Muscle of arm (tissue), 14 donors: ENCODE measurements at places on chromosomes 2 and 18.

GRCh38 chr18:23838233-23838632 is 149.0 kb downstream of the LAMA3 start:
- DNase-seq = no peak

- DNase-seq = no peak
These were observed 10.2 kb downstream of the FECH start for GRCh38 chr18:57576316-57576715.

- no peak for DNase-seq
These were observed 126.8 kb downstream of the ATP9B start for GRCh38 chr18:79195716-79196683.

GRCh38 chr2:217713395-217714286 is 289.2 kb downstream of the TNS1 start:
- DNase-seq = peak; percentile 85

DNA sequence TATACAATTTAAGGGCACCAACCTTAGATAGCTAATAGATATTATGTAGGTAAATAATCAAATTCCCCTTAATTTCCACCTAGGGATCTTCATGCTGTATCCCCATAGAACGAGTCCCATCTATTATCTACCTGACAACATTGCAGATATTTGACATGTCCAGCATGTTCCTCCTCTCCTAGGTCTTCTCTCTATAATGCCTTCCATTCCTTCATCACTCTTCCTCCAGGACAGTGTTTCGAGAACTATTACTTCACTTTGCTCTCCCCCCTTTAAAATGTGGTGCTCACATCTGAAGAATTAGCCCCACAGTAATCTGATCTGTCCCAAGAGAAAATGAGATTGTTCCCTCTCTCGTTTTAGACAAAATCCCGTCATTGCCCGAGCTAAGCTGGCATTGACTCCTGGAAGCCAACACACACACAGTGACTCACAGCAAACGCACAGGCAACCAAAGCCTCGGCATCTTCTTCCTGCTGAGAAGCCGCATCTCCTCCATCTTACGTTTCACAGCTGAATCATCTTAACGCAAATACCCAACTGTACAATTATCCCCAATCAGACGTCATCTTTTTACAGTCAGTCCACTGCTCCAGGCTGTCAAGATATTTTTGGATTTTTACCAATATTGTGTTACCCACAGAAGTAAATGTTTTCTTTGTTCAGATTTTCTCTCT is 162.9 kb upstream of the AGAP1 start:
- no peak for DNase-seq

DNA sequence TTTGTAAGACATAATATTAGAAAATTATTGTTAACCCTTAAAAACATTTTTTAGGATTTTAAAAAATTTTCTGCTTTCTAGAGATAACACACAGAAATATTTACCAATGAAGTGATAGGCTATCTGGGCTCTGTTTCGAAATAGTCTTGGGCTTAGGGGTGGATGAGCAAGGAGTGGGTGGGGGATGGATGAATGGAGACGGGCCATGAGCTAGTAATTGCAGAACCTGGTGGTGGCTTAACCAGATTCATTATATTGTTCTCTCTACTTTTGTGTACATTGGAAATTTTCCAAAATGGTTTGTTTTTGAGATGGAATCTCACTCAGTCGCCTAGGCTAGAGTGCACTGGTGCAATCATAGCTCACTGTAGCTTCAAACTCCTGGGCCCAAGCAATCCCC is 89.6 kb downstream of the TCF7L1 start:
- no peak for DNase-seq

- no peak for DNase-seq
These were observed 105.0 kb upstream of the MAP3K20 start for GRCh38 chr2:172970660-172971059.

DNA sequence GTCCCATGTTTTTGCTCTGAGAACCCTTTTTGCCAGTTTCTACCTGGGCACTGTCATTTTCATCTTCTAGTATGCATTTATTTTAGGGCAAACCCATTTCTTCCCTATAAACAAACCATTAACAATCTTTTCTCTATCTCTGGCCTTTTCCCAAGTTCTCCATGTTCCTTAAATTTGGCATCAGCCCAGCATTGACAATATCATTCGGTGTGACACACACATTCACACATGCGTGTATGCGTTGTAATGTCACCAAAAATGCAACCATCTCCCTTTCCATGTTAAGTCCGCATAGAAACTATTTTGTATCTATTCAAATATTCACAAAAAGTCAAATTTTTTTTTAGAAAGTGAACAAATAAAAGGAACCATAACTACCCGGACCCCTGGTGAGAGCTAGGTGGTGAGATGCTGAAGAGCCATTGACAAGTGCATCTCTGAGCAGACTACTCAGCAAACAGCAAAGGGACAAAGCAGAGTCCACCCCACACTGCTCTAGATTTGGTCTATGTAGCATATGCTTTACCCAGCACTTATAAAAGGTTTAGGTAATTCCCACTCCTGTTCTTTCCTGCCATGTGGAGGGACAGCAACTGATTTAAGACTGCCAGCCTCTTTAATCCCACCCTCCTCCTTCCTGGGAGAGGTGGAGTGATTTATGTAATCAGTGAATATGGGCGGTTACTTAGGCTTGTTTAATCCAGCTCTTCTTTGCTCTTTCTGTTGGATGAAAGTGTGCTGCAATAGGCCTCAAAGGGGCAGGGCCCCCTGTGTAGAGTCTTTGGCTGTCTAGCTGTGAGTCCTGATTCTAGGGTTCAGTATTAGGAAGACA is 124.1 kb downstream of the METTL8 start:
- no peak for DNase-seq

GRCh38 chr18:55509631-55510324 is 78.2 kb downstream of the TCF4 start:
- DNase-seq = no peak

- DNase-seq = peak; percentile 75
These were observed 54.9 kb downstream of the EXOC6B start for GRCh38 chr2:72770879-72771461.

- DNase-seq = no peak
These were observed 256.1 kb downstream of the PRKCE start for GRCh38 chr2:45907592-45907991.

GRCh38 chr2:125264453-125264852 is 1239.4 kb downstream of the CNTNAP5 start:
- DNase-seq = no peak

GRCh38 chr2:151842830-151843690 is 14.8 kb upstream of the ARL5A start:
- DNase-seq = no peak

GRCh38 chr2:173196080-173196479 is 120.4 kb downstream of the MAP3K20 start:
- DNase-seq = no peak

- DNase-seq = no peak
These were observed 94.6 kb downstream of the CDC42EP3 start for GRCh38 chr2:37576831-37577230.

- DNase-seq = no peak
These were observed 29.3 kb downstream of the COLEC11 start for GRCh38 chr2:3624059-3624794.

DNA sequence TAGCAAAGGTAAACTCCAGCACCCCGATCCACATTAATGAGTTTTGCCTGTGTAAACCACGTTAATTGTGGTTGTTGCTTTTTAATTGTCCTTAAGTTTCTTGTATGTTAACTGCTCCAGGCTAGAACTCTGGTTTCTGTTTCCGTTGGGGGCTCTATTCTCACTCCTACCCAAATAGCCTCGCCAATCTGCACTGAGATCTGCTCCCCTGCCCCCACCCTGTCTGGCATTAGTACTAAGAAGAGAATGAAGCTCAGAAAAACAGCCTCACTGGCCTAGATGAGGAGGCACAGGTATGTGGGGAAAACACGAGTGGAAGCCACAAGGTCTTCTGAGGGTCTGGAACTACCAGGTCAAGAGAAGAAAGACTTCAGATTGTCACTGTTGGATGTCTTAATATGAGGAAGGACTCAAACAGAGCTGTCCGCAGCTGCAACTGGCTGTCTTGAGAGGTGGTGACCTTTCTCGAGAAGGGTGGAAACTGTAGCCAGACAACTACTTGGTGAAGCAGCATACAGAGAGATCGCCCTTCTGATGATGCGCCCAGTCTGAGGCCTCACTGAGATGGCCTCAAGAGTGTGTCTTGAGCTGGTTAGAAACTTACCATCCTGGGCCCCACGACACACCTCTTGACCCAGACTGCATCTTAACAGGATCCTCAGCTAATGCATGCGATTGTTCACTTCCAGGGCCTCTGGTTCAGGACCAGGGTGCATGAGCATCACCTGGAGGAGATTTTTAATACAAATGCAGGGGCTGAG is 73.1 kb downstream of the TGOLN2 start:
- DNase-seq = no peak

- DNase-seq = no peak
These were observed 206.8 kb downstream of the VAPA start for GRCh38 chr18:10120622-10121021.

DNA sequence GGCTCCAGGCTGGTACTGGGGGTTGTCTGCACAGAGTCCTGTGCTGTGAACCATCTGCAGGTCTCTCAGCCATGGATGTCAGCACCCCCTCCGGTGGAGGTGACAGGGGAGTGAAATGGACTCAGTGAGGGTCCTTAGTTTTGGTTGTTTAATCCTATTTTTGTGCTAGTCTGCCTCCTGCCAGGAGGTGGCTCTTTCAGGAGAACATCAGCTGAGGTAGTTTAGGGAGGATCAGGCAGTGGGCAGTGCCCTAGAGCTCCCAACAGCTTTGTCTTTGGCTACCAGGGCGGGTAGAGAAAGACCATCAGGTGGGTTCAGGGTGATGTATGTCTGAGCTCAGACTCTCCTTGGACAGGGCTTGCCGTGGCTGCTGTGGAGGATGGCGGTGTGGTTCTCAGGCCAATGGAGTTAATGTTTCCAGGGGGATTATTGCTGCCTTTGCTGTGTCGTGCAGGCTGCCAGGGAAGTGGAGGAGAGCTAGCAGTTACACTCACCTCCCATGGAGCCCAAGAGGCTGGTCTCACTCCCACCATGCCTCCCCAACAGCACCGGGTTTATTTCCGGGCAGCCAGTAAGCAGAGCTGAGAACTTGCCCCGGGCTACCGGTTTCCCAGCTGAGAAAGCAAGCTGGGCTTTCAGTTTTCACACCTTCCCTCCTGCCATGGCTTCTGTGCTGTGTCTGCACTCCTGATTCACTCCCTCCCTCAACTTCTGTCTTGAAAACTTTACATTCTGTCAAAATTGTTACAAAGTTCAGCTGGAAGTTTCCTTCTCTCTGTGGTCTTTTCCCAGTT is 563.4 kb downstream of the XIRP2 start:
- DNase-seq = no peak

DNA sequence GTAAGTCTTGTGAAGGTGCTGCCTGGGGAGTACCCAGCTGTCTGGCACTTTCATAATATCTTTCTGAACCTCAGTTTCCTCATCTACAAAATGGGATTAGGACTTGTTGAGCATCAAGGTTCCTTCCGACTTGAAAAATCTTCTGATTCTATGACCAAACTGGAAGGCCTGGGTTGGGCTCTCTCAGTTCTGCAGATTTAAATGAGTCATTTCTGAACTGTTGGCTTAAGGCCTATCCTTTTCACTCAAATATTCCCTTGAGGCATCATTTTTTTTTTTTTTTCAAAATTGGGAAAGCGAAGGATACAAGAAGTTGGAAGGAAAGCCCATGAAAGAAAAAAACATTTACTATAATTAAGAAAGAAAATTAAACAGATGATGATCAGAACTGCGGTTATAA is 40.8 kb upstream of the CYP1B1 start:
- DNase-seq = no peak

DNA sequence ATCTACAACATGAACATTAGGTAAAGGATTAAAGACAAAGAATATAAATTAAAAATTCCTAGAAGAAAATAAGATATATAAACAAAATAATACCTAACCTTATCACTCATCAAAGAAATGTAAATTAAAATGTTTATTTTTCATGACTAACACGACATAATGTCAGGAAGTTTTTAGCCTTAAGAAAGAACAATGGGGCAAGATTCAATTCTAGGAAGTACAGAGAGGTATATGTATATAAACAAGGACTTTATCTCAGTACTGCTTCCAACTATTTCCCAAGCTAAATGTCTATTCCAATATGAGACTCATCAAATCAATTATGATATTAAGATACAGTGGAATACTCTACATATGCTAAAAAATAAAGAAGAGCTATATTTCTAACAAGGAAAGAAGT is 44.1 kb downstream of the TTC21B start:
- no peak for DNase-seq

DNA sequence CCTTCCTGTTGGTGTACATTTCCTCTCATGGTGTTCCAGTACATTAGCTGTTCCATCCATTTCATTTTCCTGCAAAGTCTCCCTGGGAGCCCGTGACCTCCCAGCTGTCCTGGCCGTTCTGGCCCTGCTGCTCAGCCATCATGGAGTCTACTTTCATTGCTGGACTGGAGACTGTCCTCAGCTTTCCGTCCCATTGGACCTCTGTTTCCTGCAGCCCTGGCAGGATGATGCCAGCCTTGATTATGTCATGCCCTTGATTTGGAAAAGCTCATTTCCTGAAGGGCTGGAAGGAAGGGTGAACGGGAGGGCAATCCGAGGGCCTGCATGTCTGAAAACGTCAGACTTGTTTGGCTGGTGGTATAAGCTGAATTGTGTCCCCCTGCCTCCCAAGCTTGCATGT is 205.5 kb upstream of the HS6ST1 start:
- no peak for DNase-seq

DNA sequence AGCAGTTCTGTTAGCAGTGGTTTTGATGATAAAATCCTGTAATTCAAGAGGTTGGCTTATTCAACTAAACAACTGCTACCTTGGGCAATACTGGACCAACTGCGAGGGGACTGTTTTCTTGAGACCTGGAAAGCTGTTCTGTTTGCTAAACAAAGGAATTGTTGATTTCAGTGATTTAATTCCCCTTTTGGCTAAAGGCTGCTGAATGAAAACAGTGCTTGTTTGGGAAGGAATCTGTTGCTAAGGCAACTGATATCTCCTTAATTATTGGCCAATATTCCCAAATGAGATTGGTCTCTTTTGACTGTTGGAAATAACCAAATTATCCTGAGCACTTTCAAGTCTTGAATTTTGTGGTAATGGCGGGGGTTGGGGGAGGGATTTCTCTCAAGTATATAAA is 136.8 kb downstream of the CAMKMT start:
- no peak for DNase-seq

GRCh38 chr2:166334805-166335204 is 40.9 kb downstream of the SCN9A start:
- DNase-seq = no peak

GRCh38 chr2:123364243-123364896 is 660.7 kb upstream of the CNTNAP5 start:
- peak; percentile 23 for DNase-seq

DNA sequence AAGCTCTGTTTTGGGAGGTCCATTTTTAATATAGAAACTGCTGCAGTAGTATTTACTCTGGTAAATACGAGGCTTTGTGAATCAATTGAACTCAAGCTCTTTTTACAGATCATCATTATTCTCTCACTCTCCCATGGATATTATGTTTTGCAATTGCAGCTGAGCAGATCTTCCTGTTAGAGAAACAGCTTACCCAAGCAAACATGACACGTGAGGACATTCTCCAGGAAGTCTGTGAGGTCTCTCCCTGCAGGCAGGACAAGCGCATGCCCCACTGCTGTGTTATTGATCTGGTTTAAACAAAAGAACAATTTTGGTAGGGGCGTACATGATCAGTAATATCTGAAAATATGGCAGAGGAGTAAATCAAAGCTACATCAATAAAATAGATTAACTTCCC is 72.1 kb downstream of the COL6A3 start:
- no peak for DNase-seq

- DNase-seq = peak; percentile 27
These were observed 183.6 kb downstream of the MC4R start for GRCh38 chr18:60188958-60189357.
